ENCODE measurements at places on chromosomes 12 and 14.

DNA sequence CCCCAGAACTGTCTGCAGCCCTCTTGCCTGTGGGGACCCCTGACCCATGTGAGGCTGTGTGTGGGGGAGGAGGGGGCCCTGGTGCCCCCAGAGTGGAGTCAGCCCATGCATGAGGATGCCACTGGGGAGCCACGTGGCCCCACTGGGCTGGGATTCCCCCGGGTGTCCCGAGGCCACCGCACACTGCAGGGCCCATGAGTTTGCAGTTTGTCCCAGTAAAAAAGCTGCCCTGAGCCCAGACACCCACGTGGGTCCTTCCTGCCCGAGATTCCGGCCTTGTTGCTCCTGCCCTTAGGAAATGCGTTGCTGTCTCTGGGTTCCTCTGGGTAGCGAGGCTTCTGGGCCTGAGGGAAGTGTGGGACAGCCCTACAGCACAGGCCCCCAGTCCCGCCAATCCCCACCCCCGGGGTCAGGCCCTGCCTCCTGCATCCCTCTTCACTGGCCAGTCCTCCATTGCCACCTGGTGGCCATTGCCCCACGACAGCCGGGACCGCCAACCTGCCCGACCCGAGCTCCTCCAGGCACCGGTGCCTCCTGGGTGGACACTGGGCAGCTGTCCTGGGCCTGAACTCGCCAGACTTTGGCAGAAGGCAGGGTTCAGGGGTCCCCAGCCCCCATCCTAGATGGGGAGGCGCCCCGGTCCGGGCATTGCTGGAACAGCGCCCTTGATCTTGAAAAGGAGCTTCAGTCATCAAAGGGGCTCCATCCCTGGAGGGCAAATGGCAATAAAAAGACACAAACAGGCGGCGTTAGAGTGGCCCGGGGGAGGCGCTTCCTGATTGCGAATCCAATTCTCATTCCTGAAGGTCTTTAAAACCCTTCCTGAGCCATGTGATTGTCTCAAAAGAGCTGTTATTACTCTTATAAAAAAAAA is 15.6 kb upstream of the C14orf180 start:
- no peak for DNase-seq

GRCh38 chr14:35504260-35504659 is 29.7 kb upstream of the INSM2 start:
- no peak for DNase-seq

DNA sequence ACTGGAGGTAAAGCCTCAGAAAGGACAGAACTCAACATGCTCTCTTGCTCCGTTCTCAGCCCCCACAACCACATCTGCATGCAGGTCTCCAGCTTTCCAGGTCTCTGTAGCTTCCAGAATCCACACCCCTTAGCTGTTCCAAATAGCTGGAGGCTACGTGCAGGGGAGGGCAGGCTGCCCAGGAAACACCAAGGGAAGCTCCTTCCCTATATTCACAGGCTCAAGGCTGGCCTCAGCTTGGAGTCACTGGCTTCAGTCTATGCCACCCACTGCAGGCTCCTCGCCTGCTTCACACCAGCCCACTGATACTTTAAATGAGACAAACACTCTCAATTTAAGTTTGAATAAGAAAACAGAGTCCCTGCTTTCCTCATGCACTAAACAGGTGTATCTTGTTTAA is 73.3 kb downstream of the ASCL4 start:
- no peak for DNase-seq

DNA sequence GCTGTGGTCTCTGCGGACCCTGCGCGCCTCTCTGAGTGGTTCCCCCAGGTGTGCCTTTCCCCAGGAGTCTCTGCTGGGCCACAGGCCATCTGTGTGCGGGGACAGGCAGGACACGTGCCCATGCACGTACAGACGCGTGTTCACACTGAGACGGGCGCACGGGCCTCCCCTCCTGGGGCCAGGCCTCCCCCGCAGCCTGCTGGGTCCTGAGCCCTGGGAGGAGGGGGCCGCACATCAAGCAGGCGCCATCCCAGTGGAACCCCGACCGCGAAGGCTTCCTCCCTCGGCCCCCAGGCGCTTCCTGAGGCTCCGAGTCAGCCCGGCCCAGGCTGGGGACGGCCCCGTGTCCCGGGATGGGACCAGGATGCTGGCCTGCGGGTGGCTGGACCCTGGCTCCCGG is 39.7 kb downstream of the LRCOL1 start:
- no peak for DNase-seq

GRCh38 chr12:78698747-78699146 is 165.8 kb upstream of the SYT1 start:
- no peak for DNase-seq

DNA sequence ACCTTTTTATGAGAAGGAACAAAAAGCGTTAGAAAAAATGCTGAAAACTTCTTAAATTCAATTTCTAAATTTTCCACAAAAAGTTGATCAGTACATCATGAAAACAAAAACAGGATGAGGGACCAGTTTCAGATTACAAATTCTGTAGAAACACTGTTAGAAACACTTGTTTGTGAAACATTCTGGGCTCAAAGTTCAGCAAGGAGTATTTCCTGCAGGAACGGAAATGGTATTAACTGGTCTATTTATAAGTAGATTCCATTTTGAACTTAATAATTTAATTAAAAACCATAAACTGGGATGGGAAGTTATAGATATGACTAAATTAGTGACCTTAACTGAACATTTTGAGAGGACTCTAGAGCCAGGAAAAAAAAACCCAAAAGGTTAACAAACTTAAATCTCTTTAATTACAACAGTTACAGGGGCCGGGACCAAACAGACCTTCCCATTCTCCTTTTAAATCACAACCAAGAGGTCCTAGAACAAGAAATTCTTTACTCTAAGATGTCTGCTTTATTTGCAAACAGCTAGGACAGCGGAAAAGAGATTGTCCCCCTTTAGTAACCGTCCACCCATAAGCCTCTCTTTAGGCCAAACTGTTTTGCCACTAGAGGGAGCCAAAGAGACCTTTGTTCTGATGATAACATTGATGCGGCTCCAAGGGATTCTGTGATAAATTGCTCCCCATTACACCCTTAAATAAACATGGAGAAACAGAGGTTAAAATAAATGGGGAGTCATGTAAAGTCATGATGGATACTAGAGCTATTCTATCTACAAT is 69.0 kb upstream of the RERGL start:
- peak; percentile 1 for DNase-seq

- no peak for DNase-seq
Measured at GRCh38 chr12:116926283-116927243, 15.8 kb downstream of the FBXW8 start.

- DNase-seq = no peak
Measured at GRCh38 chr14:85483652-85484051, 46.3 kb upstream of the FLRT2 start.

DNA sequence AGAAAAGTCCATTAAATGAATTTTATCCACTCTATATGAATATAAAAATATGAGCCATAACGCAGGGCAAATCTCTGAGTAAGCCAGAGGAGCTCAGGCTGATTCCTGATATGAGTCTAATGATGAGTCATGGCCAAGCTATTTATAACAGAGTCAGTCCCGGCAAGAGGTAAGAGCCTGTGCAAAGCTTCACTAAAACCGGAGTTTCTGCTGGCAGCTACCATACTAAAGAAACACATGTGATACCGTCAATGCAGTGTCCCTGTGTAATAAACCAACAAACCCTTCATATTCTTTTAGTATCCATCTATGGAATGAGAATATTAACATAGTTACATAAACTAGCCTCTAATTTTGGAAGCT is 319.4 kb downstream of the KCNC2 start:
- DNase-seq = no peak

GRCh38 chr12:402029-402389 is 565 bp downstream of the CCDC77 start:
- DNase-seq = no peak

- no peak for DNase-seq
Measured at GRCh38 chr12:9340422-9341259, 132.4 kb upstream of the PZP start.

- no peak for DNase-seq
Measured at GRCh38 chr12:126899926-126900792, 1366.8 kb upstream of the TMEM132C start.

GRCh38 chr14:100486025-100486828 is 101.0 kb downstream of the BEGAIN start:
- no peak for DNase-seq

GRCh38 chr14:73248108-73248868 is 11.0 kb downstream of the PAPLN start:
- no peak for DNase-seq

DNA sequence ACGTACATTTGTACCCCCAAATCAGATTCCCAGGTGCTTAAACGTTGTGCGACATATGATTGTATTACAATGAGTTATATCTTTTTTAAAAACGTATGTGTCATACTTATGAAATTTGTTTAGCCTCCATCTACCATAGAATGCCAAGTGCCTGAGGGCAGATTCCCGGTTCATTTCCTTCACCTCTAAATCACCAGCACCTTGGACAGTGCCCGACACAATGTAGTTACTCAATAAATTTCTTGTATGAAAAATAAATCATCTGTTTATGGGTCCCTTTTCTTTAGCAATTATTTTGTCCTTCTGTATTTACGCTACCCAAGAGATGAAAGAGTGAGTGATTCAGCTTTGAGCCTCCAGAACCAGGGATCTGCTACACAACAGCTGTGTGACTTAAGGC is 157.4 kb downstream of the TBX5 start:
- no peak for DNase-seq

DNA sequence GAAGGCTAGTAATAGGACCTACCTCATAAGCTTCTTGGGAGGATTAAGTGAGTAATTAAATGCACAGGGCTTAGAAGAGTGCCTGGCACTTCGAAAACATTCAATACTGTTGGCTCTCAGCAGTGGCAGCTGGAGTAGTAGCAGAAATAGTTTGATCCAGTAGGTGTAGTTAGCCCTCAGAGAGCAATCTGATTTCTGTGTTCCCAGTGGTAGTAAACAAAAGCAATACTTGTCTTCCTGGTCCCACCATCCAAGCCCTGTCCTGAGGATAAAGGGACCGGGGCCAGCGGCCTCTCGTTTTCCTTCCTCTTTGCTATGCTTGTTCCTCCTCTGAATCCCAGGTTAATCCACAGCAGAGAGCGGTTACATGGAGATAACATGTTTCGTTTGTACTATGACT is 131.6 kb downstream of the SAMD4A start:
- DNase-seq = no peak

DNA sequence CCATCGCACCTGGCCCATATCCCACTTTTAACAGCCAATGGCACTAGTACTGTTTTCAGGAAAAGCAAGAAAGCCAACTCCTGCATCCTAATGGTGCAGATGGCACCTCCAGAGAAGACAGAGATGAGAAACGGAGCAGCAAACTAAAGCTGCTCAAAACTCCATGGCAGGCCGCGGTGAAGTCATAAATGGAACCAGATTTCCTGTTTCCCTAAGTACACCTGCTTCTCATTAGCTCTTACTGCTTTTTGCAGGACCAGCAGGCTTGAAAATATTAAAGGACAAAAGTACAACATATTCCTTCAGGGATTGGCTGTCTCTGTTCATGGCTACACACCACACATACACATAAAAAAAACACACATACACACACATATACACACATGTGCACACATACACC is 36.7 kb upstream of the LGALS3 start:
- no peak for DNase-seq
